Melanocyte of skin (primary cell): ENCODE measurements at places on chromosomes 13 and 19. TPM values are rescaled to one million over a fixed set of nuclear protein-coding genes. Genes with fewer than 3 reads are reported as not detected.

Gene UBE2M
- total RNA-seq, result 126 and 147 TPM in 2 replicates

Gene KRTDAP
- total RNA-seq, result not detected in 2 replicates

Gene C3
- total RNA-seq, result 2.0 and 2.6 TPM in 2 replicates

Gene PPM1N
- total RNA-seq, result 1.4 and 1.5 TPM in 2 replicates

Gene DNAAF3
- 1.5 and 2.1 TPM in 2 replicates for total RNA-seq

Gene HS6ST3
- not detected in 2 replicates for total RNA-seq

Gene SGCG
- total RNA-seq, result not detected in 2 replicates

Gene RFPL4A
- not detected in 2 replicates for total RNA-seq

Gene PTGIR
- total RNA-seq, result not detected in 2 replicates

Gene PKN1
- 93.3 and 93.9 TPM in 2 replicates for total RNA-seq

Gene PGLYRP1
- not detected in 2 replicates for total RNA-seq

Gene S1PR2
- 11.1 and 15.3 TPM in 2 replicates for total RNA-seq

Gene TNFSF9
- 2.9 and 9.6 TPM in 2 replicates for total RNA-seq

Gene SYDE1
- total RNA-seq, result 38.4 and 39.6 TPM in 2 replicates

Gene NDFIP2
- total RNA-seq, result 32.0 and 45.0 TPM in 2 replicates

Gene CEACAM5
- not detected in 2 replicates for total RNA-seq

Gene ZNF57
- 7.3 and 7.6 TPM in 2 replicates for total RNA-seq

Gene NKPD1
- under 0.01 and 0.15 TPM in 2 replicates for total RNA-seq

Gene VSTM2B
- not detected in 2 replicates for total RNA-seq

Gene MEIOSIN
- total RNA-seq, result not detected in 2 replicates

Gene PRODH2
- total RNA-seq, result not detected in 2 replicates

Gene ZNF221
- total RNA-seq, result 8.0 and 9.7 TPM in 2 replicates

Gene GNG7
- 2.4 and 7.3 TPM in 2 replicates for total RNA-seq

Gene TEX26
- total RNA-seq, result not detected in 2 replicates

Gene SACS
- 36.3 and 50.4 TPM in 2 replicates for total RNA-seq

Gene DLL3
- total RNA-seq, result 1.1 and 4.3 TPM in 2 replicates
